ENCODE measurements at places on chromosomes 3 and 15.

- DNase-seq = no peak
Observed at GRCh38 chr3:69433969-69434325, 48.1 kb upstream of the FRMD4B start.

DNA sequence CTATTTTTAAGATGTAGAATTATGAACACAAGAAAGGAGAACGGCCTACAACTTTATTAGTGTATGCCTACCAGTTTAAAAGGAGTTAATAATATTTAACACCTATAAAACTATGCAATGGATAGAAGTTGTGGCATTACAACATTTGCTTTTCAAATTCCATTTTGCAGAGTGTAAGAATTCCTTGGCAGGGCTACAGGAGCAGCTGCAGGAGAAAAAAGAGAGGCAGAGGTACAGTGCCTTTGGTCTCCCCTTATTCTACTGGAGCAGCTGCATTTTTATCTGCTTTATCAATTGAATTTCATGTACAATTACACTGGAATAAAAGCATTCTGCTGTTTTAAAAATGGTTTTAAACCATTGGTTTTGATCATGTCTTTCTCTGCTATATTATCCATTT is 145.7 kb upstream of the KCNH8 start:
- no peak for DNase-seq

DNA sequence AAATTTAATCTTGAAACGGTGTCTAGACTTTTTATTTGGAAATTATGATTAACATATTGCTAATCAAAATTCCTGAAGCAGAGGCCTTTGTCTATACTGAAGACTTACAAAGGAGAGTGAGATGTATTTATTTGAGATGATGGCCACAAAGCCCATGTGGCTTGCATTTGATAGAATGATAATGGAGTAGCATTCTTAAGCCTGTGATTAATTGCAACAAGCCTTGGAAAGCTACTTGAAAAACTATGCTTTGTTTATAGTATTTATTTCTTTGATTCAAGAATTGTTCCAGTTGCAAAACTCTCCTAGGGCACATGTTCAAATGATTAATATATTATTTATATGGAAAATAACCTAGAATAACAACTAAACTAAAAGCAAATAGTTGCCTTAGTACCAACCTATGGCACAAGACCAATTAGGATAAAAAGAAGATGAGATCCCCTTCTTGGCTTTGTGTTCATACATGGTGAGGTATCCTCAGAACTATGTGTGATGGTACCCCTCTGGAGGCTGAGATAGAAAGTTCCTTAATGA is 244.1 kb upstream of the TBL1XR1 start:
- no peak for DNase-seq

DNA sequence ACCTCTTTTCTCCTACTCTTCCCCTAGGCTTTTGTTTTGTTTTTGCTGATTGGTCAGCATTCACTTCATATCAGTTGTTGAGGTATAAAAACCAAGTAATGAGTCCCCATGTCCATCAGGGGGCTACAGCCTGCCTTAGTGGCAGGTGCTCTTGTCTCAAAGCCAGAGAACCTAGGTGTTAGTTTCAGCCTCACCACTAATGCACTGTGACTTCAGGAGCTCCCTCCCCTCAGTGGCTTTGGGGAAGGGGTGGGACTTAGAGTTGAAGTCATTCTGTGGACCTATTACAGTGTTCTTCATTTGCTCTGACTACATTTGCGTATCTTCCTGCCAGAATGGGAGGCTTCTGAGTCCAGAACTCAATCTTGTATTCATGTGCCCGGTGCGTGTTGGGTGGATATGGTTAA is 41.6 kb downstream of the NR2C2 start:
- no peak for DNase-seq

GRCh38 chr3:13023235-13023970 is 49.8 kb downstream of the IQSEC1 start:
- DNase-seq = no peak

Measured in osteocyte (in vitro differentiated cells).